ENCODE measurements at places on chromosomes 5 and 9.

DNA sequence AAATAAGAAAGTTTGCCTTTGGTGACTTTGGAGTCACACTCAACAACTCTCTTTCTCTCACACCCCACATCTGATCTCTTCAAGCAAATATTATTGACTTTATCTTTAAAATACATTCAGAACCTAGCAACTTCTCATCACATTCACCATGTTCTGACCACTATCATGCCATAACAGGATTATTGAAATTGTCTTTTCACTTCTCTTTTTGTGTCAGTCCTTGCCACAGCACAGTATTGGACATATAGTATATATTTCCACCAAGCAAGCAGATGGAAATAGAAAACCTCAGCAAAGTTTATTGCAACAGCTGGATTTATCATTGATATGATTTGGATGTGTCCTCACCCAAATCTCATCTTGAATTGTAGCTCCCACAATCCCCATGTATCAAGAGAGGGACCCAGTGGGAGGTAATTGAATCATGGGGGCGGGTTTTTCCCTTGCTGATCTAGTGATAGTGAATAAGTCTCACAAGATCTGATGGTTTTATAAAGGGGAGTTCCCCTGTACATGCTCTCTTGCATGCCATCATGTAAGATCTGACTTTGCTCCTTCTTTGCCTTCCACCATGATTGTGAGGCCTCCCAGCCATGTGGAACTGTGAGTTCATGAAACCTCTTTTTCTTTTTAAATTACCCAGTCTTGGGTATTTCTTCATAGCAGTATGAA lies 26.9 kb upstream of the ITGA1 start:
- no peak for DNase-seq

DNA sequence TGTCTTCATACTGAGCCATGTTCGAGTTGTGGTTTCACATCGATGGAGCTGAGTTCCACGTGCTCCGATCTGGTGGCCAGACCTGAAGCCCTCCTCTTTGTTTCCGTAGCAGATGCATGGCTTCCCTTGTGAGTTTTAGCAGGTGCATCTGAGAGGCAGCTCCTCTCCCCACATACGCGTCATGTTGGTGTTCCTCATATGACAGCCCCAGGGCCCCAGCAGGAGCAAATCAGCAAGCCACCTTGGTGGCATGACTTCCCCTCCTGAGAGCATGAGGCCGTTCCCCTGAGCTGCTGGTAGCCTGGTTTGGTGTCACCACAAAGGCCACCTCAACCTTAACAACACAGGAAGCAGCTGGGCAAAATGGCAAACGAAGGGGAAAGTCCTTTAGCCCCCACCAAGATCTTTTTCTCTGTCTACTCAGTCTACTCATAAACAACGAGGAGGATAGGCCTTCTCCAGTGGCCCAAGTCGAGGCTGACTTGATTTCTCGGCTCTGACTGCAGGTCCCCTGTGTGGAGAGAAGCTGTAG lies 5.9 kb downstream of the CYFIP2 start:
- DNase-seq = peak; percentile 95

- no peak for DNase-seq
These were observed 8.2 kb downstream of the COL27A1 start for GRCh38 chr9:114163517-114163951.

DNA sequence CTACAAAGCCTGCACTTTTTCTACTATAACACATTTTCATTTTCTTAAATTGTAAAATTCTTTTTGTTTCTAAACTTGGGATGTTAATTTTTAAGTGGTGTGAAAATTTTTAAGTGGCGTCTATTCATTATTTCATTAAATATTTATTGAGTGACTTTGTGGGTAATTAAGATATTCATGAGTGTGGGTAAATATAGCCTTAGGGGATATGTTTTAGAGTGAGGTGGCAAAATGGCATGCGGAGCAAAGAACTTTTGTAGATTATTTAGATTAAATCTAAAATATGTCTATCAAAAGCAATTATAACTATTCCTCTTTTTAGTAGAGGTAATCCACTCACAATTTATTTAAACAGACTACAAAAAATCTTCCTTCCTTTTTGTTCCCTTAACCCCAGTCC lies 188.4 kb downstream of the PCSK1 start:
- no peak for DNase-seq

- no peak for DNase-seq
These were observed 11.4 kb downstream of the DCANP1 start for GRCh38 chr5:135435467-135436330.

DNA sequence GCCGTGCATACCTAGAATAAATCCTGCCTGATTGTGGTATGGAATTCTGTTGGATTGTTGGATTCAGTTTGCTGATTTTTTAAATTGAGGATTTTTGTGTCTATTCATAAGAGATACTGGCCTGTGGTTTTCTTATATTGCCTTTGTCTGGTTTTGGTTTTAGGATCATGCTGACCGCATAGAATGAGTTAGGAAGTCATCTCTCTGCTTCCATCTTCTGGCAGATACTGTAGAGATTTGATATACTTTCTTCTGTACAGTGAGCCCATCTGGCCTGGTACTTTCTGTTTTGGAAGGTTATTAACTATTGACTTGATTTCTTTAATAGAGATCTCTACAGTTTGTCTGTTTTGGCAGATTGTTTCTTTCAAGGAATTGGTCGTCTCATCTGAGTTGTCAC lies 14.7 kb downstream of the CEP72 start:
- no peak for DNase-seq

DNA sequence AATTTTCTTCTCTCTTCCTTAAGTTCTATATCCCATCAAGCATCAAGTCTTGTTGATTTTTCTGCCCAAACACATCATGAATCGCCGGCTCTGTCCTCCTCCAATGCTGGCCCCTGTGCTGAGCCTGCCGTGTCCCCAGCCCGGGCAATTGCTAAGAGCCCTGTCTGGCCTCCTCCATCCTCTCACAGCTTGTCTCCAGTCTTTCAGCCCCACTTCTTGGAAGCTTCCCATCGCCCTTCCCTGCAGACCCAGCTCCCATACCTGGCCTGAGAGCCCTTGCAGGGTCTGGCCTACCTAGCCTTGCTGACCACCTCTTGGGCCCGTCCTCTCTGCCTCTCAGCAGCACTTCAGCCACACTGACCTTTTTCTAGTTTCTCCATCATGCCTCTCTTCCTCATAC lies 61.9 kb downstream of the COL15A1 start:
- no peak for DNase-seq

GRCh38 chr5:140828362-140828737 lies 590 bp downstream of the PCDHA6 start:
- DNase-seq = no peak

DNA sequence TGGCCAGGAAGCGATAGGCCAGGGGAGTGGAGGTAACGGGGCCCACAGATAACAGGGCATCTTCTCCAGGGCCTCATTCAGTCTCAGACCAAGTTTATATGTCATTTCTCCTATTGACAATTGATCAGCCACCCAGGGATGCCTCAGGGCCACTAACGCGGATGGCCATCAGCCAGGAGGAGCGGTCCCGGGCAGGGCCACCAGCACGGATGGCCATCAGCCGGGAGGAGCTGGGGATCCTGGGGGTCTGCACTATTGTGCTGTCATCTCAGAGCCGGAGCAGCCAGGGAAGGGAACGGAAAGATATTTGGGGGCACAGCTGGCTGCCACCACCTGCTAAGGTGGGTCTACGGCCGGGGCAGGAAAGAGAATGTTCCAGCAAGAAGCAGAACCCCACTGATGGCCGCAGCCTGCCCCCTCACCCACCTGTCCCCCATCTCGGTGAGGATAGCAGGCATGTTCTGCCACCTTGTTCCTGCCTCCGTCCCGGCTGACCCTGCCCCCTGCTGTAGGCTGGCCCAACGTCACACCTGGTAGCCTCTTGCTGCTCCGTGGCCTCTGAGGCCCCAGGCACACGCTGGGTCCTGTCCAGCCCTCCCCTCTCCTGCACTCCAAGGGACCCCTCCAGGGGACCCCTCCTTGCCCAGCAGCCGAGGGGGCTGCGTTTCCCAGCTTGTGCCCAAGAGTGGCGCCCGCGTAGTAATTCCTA lies 21.5 kb upstream of the UBAC1 start:
- DNase-seq = no peak

DNA sequence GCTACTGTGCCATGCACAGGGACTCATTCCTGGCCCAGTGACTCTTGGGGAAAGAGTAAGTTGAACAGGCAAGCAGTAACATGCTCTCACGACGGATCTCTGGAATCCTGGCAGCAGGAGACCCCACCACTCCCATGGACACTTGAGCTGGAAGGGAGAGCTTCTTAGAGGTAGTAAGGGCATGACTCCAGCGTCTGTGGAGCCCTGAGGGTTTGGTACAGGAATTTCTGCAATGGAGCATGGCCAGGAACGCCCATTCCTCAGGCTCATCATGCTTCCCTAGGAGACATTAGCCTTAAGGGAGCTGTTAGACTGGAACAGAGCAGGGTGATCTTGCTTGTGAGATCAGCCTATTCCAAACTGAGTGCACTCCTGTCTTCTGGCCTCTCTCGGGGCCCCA lies 212.9 kb downstream of the MAT2B start:
- DNase-seq = no peak

DNA sequence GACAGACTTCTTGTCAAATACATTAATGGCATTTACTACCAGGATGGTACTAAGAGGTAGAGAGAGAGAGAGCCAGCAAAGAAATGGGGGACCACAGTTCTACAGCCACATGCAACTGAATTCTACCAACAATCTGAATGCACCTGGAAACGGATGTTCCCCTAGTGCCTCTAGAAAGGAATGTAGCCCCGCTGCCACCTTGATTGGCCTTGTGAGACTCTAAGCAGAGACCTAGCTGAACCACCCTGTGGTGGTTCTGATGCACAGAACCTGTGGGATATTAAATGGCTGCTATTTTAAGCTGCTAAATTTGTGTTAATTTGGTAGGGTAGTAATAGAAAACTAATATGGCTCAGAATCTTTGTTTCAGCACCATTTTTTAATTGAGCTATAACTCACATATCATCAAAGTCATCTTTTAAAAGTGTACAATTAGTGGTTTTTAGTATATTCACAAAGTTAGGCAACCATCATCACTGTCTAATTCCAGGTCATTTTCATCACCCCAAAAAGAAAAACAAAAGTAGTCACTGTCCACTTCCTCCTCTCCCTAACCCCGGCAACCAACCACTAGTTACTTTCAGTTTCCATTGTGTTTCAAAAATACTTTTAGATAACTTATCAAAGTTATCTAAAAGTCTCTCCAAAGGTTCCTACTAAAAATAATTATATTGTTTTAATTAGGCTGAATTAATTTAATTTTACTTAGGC lies 51.7 kb downstream of the CPLANE1 start:
- DNase-seq = no peak

GRCh38 chr9:126880226-126880946 lies 19.9 kb downstream of the ZBTB34 start:
- DNase-seq = no peak

DNA sequence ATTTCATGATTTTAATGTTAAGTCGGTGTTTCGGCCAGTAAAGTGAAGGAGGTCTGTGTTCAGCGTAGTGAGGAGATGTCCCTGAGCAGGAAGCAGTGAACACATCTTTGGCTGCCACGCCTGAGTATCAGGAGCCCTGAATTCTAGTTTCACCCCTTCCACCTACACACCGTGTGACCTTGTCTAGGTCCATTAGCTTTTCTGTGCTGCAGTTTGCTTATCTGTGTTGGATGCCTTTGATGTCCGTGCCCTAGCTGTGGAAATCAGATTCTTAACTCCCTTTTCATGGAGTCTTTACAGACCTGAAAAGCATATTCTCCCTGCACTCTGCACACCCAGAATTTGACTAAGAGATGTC lies 601 bp downstream of the FBXO38 start:
- no peak for DNase-seq
